ENCODE measurements at places on chromosomes 1 and 21.

- DNase-seq, result no peak
These were observed 2.5 kb upstream of the FNDC10 start for GRCh38 chr1:1602304-1602967.

DNA sequence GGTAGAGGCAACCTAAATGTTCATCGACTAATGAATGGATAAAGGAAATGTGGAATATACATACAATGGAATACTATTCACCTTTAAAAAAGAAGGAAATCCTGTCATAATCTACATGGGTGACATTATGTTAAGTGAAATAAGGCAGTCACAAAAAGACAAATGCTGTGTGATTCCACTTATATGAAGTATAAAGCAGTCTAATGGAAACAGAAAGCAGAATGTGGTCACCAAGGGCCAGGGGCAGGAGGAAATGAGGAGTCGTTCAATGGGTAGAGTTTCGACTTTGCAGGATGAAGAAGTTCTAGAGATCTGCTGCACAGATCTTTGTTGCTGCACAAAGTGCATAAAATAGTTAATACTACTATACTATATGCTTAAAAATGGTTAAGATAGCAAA is 7.8 kb downstream of the DIPK1A start:
- DNase-seq, result no peak

DNA sequence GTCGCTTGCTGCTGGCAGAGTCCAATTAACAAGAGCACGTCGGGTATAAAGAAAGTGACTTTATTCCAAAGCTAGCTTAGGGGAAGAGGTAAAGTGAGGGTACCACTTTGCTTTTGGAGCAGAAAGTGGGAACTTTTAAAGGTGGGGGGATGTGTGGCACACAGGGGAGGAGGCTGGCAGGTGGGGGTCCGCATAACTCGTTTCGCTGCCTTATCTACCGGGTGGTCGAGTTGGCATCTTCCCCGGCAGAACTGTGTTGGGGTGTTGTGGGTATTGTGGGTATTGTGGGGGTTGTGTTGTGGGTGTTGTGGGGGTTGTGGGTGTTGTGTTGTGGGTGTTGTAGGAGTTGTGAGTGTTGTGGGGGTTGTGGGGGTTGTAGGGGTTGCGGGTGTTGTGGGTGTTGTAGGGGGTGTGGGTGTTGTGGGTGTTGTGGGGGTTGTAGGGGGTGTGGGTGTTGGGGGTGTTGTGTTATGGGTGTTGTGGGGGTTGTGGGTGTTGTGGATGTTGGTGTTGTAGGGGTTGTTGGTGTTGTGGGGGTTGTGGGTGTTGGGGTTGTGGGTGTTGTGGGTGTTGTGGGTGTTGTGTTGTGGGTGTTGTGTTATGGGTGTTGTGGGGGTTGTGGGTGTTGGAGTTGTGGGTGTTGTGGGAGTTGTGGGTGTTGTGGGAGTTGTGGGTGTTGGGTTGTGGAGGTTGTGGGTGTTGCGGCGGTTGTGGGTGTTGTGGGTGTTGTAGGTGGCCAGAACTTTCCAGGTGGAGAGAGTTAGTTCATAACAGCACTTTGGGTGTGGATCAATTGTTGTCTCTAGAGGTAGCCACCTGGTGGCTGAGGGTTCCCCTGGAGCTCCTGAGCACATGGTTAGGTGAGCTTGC is 52.7 kb downstream of the AGPAT3 start:
- DNase-seq, result no peak

- no peak for DNase-seq
These were observed 123.7 kb downstream of the NAV1 start for GRCh38 chr1:201662646-201663045.

- DNase-seq, result peak; percentile 98
These were observed 19.3 kb downstream of the QSOX1 start for GRCh38 chr1:180173952-180174351.

- DNase-seq, result no peak
These were observed 5.7 kb downstream of the HSF2BP start for GRCh38 chr21:43653626-43654025.

DNA sequence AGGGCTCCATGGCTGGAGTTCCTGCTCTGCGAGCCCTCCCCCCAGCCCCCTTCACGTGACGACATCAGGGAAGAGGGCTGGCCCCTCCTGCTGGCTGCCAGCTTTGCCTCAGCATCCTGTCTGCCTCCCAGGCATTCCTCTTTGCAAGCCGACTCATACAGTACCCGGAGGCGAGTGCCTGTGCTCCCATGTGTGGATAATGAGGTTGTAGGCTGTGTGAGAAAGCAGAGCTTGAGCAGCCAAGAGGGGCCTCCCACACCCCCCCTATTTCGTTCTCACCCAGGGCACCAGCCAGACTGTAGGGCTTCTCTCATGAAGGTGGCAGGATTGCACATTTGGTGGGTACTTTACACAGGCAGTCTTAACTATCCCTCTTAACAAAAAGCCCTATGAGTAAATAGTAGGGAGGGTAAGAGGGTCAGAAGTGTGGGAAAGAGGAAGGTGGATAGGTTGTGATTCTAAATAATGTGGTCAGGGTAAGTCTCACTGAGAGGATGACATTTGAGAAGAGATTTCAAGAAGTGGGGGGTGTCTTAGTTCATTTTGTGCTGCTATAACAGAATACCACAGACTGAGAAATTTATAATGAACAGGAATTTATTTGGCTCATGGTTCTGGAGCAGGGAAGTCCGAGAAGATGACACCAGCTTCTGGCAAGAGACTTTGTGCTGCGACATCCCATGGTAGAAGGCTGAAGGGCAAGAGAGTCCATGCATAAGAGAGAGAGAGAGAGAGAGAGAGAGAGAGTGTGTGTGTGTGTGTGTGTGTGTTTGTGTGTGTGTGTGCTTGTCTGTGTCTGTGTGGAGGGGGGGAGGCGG is 113.5 kb downstream of the OMA1 start:
- DNase-seq, result peak; percentile 91

DNA sequence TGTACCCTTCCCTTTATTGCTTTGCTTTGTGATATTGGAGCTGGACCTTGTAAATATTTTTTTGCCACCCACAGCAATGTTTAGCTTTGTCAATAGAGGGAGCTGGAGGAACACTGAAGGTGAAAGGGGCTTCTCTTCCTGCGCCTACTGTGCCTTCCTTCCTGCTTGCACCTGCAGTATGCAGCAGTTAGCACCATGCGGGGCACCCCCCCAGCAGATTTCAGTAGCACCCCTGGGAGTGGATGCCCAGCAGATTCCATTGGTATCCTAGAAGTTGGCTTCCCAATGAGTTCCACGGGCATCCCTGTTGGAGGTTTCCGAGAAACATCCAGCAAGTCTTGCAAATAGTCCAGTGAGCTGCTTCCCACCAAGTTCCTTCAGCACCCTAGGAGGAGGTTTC is 25.6 kb downstream of the S100A10 start:
- DNase-seq, result no peak

DNA sequence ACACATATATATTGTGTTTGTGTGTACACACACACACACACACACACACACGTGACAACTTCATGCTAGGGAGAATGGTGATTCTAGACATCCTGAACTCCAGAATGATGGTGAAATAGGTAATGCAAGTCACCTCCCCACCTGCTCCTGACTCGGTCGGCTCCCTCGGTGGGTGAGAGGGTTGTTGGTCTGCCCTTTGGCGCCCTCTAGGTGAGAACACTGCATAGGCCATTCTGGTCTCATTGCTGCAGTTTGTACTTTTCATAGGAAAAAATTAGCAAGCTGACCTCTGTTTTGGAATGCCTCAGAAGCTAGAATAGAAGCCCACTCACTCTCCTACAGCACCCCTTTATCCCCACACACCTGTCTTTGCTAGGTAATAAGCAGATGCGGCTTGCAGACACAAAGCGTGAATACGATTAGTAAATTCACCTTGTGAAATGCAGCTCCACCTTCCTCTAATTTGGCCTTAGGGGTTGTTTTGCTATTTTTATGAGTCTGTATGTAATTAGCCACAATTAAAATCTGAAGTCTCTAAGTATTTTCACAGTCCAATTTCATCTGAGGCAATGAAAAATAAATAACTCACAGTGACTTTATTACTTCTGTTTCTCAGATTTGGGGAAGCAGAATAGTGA is 130.0 kb upstream of the KCNJ15 start:
- DNase-seq, result peak; percentile 40

GRCh38 chr1:94425821-94426484 is 7.8 kb downstream of the ABCD3 start:
- DNase-seq, result no peak

DNA sequence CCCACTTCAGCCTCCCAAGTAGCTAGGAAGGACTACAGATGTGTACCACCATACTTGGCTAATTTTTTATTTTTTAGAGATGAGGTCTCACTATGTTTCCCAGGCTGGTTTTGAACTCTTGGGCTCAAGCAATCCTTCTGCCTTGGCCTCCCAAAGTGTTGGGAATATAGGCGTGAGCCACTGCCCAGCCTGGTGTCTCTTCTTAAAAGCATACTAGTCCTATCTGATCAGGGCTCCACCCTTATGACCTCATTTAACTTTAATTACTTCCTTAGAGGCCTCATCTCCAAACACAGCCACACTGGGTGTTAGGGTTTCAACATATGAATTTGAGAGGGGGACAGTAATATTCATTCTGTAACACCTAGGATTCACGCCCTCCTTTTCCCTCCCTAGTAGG is 130.9 kb downstream of the GLIS1 start:
- DNase-seq, result no peak

DNA sequence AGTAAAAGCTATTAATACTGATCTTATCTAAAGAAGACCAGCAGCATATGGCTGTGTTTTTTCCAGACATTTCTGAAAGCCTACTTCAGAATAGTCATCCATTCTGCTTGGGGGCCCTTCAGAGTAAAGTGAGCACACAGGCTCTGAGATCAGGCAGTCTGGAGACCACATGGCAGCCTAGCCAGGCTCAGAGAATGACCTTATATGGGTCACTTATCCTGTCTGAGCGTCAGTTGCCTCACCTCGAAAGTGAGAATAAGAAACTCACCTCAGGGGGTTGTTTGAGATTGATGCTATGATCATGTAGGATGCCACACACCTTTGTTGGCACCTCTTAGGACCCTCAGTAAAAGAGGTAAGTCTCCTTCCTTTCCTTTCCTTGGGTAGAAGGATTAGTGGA is 270.4 kb downstream of the GRIK1 start:
- DNase-seq, result no peak

DNA sequence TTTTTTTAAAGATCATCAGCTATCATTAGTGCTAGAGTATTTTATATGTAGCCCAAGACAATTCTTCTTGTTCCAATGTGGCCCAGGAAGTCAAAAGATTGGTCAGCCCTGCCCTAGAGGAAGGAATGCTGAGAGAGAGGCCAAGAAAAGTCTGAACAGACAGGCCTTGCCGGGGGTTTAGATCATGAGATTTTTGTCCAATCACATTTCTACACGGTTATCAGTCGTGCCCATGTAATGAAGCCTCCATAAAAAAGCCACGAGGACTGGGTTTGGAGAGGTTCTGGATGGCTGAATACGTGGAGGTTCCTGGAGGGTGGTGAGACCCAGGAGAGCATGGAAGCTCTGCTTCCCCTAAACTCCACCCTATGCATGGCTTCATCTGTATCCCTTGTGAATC is 24.3 kb upstream of the ENO1 start:
- DNase-seq, result peak; percentile 78

GRCh38 chr21:42698733-42699132 is 45.3 kb downstream of the PDE9A start:
- no peak for DNase-seq

DNA sequence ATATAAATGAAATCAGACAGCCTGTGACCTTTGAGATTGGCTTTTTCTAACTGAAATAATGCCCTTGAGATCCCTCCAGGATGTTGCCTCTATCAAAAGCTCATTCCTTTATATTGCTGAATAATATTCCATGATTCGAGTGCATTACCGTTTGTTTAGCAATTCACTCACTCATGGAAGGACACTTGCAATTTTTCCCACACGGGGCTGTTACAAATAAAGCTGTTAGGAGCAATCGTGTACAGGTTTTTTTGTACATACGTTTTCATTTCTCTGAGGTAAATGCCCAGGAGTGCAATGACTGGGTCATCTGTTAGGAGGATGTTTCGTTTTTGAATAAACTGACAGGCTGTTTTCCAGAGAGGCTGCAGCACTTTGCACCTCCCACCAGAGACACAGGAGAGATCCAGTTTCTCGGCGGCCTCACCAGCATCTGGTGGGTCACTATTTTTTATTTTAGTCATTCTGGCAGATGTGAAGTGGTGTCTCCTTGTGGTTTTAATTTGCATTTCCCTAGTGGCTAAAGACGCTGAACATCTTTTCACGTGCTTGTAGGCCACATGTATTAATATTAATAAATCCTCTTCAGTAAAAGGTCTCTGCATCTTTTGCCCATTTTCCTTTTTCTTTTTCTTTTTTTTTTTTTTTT is 11.0 kb downstream of the PRDM15 start:
- no peak for DNase-seq

- DNase-seq, result no peak
These were observed 226.2 kb upstream of the IRF2BP2 start for GRCh38 chr1:234836045-234836681.

DNA sequence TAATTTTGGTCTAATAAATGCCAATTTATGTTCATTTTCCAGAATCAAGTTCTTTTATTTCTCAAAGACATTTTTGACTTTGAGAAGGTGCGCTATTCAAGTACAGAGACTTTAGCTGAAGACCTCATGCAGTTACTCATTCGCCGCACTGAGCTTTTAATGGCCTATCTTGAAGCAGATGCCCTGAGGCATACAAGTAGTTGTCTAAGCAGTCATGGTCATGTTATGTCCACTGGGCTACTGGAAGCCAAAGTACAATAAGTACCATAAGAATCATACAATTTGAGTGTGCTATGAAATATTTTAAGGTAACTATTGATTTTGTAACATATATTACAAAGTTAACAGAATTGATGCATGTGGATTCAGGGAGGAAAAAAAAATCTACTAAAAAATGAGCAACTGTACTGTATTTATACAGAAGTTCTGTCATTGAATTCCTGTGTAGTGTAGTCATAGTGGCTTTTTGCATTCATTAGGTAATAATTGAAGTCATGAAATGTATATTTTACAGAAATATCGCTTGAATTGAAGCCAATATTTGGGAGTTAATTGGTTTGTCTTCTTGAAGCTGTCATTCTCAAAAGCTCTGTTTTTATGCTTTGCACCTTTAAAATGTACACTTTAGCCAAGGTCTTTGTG is 13.5 kb upstream of the NEXN start:
- DNase-seq, result peak; percentile 30

- no peak for DNase-seq
These were observed 549.0 kb upstream of the RGS18 start for GRCh38 chr1:191609305-191609704.

DNA sequence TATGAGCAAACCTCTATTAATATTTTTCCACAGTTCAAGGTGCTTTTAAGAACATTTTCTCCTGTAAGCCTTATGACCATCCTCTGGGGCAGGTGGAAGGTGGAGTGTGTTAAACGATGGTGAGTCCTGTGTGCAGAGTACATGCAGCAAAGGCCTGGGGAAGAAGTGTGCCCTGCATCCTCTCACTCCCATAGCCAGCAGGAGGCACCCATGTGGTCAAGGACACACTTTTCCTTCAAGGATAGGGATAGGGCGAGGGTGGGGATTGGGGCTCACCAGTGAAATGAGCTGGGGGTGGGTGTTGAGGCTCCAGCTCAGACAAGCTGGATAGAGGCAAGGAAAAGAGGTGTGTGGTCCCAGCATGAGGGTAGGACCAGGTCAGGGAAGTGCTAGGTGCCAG is 120.8 kb upstream of the KCNE2 start:
- DNase-seq, result no peak
